ENCODE measurements at places on chromosomes 1 and 21.

DNA sequence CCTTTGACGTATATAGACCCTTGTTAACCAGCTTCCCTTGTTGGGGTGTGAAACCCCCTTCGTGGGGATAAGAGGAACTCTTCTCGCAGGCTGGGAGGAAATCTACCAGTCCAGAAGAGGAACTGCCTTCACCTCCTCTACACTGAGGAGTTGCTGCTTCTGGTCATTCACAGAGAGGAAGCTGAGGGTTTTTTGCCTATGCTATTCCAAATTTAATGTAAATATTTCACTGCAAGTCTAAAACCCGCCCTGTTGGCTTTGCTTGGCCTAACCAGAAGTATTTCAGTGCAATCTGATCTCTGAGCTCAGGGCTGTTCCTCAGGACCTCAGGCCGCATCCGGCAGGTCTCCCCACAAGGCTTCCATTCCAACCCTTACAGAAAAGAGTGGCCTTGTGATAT lies 150.1 kb downstream of the HIVEP3 start:
- DNase-seq, result no peak

DNA sequence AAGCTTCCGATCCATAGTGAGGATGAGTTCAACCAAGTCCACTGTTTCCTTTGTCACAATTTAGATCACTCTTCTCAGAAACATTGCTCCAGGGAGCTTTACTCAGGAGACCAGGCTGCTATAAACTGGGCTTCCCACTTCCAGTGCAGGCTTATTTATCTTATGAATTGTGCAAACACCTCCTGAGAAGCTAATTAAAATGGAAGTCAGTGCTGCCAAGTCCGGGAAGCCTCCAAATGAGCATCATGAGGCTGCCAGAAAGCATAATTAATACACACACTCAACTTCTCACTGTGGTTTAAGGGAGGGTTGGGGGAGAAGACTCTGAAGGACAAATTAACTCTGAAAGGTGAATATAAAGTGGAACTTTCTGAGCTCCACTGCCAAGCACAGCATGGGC lies 145.0 kb upstream of the SGIP1 start:
- no peak for DNase-seq

- DNase-seq, result no peak
These were observed 284.0 kb downstream of the DUSP10 start for GRCh38 chr1:221457685-221458446.

- no peak for DNase-seq
These were observed 25.5 kb upstream of the CCSAP start for GRCh38 chr1:229368347-229368746.

- no peak for DNase-seq
These were observed 23.4 kb downstream of the RD3 start for GRCh38 chr1:211468595-211468994.

DNA sequence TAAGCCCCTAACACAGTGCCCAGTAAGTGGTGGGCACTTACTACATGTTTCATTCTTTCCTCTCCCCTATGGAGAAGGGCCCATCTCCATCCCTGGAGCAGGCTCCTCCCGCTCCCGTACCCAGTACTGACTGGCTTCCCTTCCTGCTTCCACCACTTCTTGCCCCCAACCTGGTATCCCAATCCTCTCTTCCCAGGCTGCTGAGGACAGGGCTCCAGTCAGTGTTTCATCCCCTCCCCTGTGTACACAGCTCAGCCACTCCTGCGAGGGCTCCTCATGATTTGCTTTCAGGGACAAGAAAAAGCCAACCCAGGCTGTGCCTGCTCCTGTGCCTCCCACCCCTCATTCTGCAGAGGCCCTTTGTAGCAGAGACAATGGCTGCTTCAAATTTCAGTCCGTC lies 20.8 kb upstream of the ETV3 start:
- DNase-seq, result no peak

DNA sequence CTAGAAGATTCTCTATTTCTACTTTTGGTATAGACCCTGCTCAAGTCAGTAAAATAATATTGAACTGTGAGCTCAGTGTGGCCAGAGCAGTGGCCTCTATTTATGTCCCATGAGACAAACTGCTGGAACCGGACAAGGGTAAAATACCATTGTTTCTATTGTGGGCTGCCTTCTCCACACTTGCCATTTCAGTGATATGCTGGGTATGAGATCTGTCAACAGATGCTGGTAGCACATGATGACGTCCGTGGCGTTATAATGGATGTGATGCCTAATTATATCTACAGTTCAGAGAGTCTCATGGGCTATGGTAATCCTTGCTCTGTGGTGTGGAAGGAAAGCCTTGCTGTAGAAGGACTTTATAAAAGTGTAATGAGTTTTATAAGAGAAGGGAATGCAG lies 2.4 kb downstream of the ACTN2 start:
- no peak for DNase-seq

DNA sequence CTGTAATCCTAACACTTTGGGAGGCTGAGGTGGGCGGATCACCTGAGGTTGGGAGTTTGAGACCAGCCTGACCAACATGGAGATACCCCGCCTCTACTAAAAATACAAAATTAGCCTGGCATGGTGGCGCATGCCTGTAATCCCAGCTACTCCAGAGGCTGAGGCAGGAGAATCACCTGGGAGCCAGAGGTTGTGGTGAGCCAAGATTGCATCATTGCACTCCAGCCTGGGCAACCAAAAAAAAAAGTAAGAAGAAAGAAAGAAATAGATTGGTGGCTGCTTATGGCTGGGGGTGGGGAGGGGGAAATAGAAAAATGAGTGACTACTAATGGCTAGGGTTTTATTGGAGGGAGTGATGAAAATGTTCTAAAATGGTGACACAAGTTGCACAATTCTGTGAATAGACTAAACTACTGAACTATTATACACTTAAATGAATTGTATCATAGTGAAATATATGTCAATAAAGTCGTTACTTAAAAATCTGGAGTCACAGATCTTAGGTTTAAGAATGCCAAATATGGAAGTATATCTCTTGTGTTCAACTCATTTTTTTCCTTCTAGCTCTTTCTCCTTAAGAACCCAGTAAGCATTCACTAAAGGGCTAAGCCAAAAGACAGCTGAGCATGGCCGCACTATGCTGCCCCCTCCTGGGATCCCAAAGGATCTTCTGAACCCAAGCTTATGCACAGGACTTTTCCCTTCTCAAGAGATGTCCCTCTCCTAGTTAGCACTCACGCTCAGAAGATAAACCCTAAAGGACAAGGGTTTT lies 3.2 kb upstream of the NPL start:
- DNase-seq, result no peak

DNA sequence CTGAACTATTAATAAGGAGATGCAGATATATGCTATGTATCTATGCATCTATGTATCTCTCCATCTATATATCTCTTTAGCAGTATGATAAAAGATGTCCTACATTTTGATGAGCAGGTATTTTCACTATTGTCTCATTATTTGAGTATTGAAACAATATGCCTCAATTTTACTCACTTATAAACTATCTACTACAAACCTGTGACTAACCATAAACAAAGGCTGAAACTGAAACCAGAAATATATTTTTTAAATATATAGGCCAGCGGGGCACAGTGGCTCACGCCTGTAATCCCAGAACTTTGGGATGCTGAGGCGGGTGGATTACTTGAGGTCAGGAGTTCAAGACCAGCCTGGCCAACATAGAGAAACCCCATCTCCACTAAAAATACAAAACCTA lies 22.0 kb downstream of the EIF4G3 start:
- DNase-seq, result no peak

DNA sequence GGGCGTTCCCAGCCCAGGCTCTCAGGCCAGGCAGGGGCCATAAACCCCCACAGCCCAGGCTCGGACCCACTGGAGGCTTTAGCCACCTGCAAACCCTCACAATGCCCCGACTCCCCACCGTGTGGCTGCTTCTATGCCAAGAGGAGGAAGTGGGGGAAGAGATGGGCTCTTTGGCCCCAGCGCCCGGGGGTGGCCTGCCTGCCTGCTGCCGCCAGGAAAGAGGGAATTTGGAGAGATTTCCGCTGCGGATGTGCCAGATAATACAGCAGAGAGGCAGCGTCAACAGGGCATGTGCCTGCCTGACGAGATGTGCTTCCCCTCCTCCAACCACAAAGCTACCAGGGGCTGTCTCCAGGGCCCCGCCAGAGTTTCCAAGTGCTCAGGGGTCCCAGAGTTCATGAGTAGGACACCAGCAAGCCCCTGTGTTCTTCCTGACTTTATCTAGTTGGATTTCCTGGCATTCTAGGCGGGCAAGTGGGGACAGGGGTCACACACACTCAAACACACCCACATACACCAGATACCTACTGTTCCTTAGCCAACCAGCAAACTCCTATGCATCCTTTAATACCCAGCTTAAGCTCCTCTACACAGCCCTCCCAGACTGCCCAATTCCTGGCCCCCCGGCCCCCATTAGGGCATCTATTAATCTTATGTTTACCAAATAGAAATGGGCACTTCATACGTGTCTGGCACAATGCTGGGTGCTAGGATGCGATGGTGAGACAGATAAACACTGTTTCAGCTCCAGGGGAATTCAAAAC lies 14.1 kb downstream of the EPHA2 start:
- no peak for DNase-seq

GRCh38 chr1:95309031-95309471 lies 75.0 kb downstream of the RWDD3 start:
- DNase-seq, result no peak

GRCh38 chr1:26583646-26584485 lies 54.3 kb downstream of the RPS6KA1 start:
- no peak for DNase-seq

GRCh38 chr1:171245458-171246064 lies 2.7 kb upstream of the FMO1 start:
- DNase-seq, result no peak

DNA sequence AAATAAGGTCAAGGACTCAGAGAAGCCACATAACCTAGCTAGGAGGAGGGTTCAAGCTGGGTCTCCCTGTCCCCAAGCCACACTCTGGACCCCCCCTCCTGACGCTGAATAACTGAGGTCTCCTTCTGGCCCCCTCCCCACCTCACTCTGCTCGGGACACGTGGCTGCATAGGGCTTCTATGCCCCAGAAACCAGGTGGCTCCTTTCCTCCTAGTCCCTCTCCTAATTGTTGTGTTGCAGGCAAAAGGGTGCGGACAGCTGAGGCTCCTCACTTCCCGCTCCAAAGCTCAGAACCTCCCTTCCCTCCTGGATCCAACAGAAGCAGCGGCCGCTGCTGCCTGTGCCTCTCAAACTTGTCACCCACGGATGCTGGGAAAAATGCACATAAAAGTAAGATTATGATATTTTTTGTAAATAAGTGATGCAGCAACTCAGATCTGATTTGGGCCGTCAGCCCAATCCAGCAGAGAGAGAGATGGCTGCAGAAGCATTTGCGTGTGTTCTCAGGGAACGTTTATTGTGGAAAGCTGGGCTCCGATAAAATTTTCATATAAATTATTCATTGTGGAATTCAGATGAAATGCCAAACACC lies 40.8 kb upstream of the C1orf174 start:
- no peak for DNase-seq

DNA sequence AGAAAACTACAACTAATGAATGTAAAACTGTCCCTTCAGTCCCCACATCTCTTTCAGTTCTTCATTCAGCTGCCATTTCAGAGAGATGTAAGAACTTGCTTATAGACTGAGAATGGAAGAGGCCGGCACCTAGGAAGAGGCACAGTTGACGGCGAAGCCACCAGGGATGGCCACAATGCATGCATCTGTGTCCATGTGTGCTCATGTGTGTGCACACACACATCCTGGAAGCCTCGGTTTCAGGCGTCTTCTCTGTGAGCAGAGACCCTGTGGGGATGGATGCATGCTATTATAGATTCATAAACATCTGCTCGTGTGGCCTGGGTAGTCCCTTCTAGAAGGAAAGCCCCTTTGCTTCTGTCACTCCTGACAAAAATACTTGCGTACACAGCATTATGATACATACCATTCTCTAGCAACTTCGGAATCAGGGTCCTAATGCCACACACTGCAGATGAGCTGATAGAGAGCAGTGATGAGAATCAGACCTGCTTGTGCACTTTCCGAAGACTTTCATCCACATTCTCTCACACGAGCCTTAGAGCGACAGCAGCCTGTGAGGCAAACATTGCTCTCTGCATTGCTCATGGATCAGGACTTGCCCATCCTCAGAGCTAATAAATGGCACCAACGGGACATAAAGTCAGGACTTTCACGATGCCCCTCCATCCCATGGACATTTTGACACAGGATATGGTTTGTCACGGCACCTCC lies 12.4 kb upstream of the GPR61 start:
- DNase-seq, result no peak

- DNase-seq, result no peak
These were observed 20.2 kb upstream of the MTR start for GRCh38 chr1:236774926-236775325.

- no peak for DNase-seq
These were observed 977 bp downstream of the TRAF3IP3 start for GRCh38 chr1:209756615-209757445.

DNA sequence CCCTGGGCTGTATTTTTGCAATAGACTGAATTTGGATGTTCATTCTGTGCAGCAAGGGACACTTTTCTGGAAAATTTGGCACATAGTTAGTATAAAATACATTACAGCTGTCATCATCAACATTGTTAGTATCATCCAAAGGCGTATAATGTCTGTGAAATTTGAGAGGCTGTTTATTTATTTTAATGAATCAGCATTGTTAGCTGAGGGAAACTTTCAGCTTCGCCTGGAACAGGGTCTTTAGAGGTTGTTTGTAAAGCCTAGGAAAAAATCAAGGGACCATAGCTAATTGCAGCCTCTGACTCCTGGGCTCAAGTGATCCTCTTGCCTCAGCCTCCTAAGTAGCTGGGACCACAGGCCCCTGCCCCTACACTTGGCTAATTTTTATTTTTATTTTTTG lies 106.8 kb upstream of the USP24 start:
- no peak for DNase-seq

DNA sequence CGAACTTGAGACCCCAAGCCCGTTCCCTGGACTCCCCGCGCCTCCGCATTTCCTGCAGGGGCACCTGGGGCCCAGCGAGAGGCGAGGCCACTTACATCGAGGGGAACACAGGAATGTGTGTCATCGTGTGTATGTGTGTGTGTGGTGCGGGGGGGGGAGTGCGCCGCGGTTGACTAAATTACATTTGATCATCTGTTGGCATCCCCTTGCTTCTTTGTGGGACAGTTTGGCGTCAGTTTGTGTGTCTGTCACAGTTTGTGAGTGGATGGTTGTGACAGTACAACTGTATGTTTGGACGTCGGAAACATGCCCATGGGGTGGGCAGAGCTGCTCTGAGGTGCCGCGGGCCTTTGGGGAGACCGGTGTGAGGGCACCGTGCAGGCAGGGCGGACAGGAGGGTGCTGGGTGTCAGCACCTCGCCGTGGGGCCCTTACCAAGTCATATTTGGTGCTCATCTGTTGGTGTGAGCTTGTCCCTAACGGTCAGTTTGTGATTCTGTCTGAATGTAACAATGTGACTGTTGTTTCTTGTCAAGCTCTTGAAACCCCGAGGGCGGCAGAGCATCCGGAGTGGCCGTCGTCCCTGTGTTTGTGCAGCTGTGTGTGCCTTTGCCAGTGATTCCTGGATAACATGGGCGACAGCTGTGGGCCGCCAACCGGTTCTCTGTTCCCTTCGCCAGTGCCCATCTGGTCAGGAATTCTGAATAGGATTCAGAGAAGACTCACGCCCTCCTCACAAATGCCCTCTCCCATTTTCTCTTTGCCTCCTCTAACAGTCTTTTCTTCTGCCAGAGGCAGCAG lies 899 bp downstream of the OPRD1 start:
- no peak for DNase-seq

Measured in T-cell (primary cell).